ENCODE measurements at places on chromosomes 4 and X.

- no peak for DNase-seq
Observed at GRCh38 chrX:18468599-18468998, 43.2 kb downstream of the CDKL5 start.

GRCh38 chr4:120843849-120844527 lies 78.5 kb downstream of the PRDM5 start:
- peak; percentile 17 for DNase-seq

DNA sequence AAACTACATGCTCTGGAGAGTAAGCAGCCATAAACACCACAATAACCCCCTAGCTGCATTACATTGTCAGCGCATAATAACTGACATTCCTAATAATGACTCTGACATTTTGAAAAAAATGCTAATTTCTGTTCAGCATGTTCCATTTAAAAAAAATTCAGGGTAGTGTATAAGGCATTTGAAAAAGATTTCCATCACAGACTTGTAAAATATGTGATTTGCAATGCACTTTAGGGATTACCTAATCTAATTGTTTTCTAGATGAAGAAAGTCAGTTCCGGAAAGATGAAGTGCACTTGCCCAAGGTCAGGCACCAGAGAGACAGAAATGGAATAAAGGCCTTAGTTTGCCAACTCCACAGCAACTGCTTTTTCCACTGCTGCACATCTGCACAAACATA lies 55.3 kb downstream of the FANCB start:
- no peak for DNase-seq

GRCh38 chrX:120562569-120562926 lies 1.8 kb upstream of the CUL4B start:
- no peak for DNase-seq

DNA sequence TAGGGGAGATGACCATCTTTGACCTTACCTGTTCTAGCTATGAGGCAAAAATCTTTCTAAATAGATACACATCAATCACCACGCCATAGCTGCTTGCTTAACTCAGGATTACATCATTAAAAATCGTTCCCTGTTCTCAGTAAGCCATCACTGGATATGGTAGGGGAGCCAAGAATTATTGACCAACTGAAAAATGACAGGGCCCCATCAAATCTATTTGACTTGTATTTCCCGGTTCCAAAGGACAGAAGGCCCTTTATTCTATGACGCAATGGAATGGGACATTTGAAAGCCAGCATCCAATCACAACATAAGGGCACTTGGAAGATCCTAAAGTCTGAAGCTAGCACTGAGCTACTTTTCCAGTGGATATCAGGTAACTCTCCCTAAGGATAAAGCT lies 75.6 kb upstream of the NOCT start:
- DNase-seq: no peak

- no peak for DNase-seq
Observed at GRCh38 chrX:47621851-47622250, 2.2 kb upstream of the SYN1 start.

- DNase-seq: no peak
Observed at GRCh38 chrX:48474127-48474526, 1.9 kb upstream of the FTSJ1 start.

DNA sequence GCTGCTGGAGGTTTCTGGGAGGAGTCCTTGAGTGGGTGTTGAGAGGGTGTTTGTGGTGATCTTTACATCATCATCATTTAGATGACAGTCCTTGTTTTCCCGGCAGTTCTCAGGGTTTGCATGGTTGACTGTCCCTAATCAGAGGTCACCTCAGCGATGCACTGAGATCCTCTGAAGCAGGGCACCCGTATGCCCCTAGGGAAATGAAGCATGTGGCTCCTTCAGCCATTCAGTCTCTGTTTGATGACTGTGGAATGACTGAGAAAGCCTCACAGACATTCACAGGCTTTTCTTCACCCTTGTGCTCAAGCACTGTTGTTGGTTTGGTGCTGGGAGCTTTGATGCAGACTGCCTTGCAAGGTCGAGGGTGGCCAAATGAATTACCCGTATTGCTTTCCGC lies 474.7 kb downstream of the SPRY1 start:
- no peak for DNase-seq

DNA sequence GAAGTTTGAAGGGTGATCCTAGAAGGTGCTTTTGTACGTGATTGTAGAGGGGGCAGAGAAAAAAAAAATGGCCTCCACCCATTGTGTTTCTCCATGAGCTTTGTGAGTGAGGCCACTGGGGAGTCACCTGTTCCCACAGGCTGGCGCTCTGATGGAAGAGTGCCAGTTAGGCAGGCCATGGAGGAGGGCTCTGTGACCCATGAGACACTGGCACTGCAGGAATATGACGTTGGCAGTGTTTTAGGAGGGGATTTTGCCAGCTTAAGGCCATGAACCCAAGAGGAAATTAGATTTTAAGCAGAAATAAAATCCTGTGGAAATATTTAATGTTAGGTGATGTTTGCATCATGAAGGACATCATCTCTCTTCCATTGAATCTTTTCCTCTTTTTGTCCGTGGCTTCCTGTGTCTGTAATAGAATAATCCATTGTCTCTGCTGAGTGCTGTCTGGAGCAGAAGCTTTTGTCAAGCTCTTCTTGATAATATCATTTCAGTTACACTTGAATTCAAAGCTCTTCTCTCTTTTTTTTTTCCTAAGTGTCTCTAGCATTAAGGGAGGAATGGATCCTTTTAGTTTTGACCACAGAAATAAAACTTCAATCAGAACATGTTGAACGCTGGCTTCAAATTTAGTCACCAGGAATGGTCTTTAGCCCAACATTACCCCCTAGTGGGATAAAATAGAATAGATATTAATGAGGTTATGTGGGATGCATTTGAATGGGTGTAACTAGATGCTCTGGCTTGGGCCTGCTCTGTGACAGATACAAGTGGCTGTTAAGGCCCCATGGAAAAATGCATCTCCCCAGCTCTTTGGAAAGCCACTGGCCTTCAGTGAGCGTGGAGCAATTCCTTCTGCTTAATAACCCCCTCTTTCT lies 41.0 kb upstream of the UCP1 start:
- peak; percentile 34 for DNase-seq

DNA sequence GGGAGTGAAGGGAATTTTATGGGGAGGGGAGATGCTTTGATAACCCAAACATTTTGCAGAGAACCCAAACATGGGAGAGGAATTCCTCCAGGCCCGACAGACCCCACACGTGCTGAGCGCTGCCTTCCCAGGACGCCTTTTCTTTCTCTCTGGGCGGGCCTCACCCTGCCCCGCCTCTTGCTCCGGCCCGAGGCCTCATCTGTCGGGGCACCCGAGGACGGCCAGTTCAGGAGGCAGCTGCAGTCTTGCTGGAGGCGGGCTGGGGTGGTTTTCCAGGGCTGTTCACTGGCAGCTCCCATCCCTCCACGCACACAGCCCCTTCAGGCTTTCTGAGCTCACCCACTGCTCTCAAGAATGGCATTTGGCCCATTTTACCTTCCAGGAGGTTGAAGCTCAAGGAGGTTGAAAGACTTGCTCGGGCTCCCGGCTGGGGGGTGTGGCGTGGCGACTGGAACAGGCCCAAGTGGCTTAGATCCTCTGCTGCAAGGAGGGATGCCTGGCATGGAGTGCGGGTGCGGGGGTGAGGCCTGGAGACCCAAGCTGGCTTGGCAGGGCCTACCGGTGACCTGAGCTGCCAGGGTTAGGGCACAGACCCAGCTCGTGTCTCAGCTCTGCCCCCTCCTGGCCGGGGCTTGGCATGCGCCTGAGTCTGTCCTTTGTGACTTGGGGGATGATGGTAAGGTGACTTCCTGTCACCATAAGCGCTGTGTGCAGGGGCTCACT lies 99.2 kb downstream of the PSAPL1 start:
- peak; percentile 72 for DNase-seq

Data from RPMI8226 (cell line).